ENCODE measurements at places on chromosomes 2 and 18.

DNA sequence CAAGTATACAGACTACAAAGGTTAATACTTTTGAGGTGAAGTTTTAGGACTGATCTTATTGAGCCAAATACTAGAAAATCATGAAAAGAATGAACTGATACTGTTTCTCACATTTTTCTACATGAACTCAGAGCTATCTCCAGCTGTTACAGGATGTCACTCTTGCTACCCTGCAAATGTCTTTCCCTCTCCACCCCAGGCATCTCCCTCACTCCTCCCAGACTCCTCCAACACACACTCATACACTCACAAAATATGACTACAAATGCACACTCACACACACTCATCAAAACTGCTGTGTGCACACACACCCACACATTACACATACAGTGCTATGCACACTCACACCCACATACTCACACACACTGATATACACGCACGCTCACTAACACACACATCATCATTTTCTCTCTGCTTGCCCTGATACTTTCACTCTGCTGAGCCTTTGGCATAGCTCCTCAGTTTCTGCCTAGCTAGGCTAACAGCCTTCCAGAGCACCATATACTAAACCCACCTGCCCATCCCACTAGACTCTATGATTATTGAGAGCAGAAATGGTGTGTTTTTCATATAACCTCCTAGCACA lies 273.3 kb downstream of the CD226 start:
- no peak for DNase-seq

GRCh38 chr18:40577239-40577980 lies 1377.6 kb upstream of the PIK3C3 start:
- DNase-seq, result no peak

DNA sequence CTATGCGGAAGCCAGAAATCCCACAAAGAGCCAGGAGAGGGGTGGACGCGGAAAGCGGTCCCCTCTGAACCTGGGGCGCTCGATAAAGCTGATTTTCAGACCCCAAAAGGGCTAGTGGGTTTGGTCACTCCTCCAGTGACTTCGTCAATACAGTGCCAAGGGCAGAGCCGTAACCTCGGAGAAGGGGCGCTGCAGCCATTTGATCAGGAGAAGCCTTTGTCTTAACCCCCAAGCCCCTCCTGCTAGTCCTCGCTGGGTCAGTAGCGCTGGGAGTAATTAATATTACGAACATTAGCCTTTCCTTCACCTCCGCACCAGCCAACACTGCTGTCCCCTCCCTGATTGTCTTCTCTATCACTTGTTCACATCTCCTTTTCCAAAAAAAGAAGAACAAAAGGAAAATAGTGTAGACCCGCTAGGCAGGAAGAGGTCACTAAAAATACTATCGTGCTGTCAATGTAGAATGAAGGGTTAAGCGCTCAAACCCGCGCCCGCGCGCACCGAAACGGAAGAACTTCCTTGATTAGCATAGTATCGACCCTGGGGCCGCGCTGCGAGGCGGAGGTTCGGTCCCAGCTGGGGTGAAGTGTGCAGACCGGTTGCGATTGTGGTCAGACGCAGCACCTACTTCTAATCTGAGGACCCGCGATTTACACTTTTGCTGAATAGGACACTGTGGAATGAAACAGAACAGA lies 63.2 kb upstream of the MAPRE2 start:
- peak; percentile 12 for DNase-seq

DNA sequence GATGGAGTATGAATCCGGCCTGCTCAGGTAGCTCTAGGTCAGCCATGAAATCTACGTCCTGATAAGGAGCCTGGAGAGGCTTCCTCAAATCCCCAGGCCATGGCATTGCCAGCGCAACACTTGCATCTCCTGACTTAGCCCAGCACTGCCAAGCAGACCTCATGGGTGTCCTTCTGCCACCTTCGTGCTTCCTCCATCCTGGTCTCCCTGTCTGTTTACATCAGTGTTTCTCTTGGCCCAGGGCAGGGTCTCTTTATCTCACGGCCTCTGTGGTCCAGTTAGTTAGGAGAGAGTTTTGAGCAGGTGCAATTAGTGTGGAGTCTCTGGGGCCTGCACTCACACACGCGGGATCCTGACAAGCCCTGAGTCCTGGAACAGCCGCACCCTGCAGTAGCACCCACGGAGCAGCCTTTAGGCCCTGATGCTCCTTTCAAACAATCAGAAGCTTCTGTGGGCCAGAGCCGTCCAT lies 193.1 kb upstream of the ARL4C start:
- DNase-seq, result no peak

GRCh38 chr2:163656622-163657280 lies 79.1 kb downstream of the FIGN start:
- no peak for DNase-seq

Data from hepatic stellate cell (primary cell).